Muscle of back (tissue), 13 donors: ENCODE measurements at places on chromosomes 16 and 17. TPM values are rescaled to one million over a fixed set of nuclear protein-coding genes. Genes with fewer than 3 reads are reported as not detected.

DNA sequence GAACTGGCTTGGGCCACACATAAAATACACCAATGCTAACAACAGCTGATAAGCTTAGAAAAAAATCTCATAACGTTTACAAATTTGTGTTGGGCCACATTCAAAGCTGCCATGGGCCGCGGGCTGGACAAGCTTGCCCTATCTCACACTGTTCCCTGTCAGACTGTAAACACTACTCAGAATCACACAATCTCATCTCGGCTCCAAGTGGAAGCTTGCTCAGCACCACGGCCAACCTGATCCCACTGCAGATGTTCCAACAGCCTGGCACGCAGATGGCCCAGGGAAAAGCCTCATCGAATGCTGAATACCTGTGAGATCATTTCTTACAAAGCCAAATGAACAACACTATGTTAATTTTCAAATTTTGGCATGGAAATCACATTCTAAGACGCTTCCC is 125.8 kb downstream of the ANKRD11 start:
- no peak for DNase-seq

The PRSS33 gene
- not detected for polyA plus RNA-seq

- no peak for DNase-seq
Measured at GRCh38 chr17:1977583-1978395, 47.3 kb downstream of the RTN4RL1 start.

DNA sequence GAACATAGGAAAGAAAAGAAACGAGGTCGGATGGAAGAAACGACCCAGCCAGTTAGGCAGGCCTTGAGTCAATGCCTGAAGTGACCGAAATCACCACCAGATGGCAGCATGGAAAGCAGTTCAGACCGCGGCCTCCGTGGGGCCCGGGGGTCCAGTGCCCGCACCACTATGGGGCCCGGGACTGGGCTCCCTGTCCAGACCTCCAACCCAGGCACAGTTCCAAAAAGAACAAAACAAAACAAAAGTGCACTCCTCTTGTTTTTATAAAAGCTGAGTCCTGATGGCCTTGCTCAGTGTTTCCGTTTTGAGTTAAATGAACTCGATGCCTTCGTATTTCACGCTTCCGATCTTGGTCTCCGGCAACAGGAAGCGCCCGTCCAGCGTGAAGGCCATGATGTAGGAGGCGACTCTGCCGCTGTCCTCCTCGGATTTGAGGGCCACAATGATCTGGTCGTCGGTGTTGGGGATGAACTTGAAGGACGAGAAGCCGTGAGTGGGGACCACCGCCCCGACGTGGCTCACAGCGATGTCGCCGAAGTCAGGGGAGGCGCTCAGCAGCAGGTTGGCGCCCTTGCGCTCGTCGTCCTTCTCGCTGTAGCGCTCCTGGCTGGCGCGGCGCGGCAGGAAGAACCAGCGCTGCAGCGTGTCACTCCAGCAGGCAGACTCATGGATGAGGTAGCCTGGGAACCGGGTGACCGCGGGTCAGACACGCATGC is 13.7 kb upstream of the LGALS3BP start:
- DNase-seq = no peak

- no peak for DNase-seq
Measured at GRCh38 chr17:9104370-9105041, 83.2 kb downstream of the NTN1 start.

GRCh38 chr16:59907611-59908010 is 1173.5 kb upstream of the GOT2 start:
- no peak for DNase-seq

GRCh38 chr16:49704586-49705155 is 151.2 kb downstream of the ZNF423 start:
- no peak for DNase-seq

DNA sequence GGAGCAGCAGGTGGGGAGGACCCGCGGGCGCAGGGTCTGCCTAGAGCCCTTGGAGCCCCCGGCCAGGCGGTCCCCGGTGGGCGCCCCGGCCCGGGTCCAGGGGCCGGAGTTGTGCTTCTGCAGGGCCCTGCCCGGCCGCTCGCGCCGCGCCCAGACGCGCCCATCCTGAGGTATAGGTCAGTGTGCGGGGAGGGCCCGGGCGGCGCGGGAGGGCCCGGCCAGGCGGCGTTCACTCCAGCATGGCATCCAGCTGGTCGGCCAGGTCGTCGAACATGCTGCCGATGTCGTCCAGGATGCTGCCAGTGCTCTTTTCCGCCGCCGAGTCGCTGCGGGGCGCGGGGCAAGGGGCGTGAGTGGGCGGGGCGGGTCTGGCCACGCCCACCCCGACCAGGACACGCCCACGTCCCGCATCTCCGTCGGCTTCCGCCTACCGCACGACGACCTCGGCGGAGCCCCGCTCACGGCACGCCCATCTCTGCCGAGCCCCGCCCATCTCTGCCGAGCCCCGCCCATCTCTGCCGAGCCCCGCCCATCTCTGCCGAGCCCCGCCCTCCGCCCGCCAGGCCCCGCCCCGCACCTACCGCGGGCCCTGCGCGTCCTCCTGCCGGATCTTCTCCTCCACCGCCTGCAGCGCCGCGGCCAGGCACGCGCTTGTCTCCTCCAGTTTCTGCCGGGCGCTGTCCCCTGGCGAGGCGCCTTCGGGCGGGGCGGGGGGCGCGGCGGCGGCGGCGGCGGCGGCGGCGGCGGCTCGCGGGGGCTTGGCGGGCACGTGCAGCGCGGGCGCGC is 17.9 kb downstream of the CASKIN1 start:
- DNase-seq = no peak

DNA sequence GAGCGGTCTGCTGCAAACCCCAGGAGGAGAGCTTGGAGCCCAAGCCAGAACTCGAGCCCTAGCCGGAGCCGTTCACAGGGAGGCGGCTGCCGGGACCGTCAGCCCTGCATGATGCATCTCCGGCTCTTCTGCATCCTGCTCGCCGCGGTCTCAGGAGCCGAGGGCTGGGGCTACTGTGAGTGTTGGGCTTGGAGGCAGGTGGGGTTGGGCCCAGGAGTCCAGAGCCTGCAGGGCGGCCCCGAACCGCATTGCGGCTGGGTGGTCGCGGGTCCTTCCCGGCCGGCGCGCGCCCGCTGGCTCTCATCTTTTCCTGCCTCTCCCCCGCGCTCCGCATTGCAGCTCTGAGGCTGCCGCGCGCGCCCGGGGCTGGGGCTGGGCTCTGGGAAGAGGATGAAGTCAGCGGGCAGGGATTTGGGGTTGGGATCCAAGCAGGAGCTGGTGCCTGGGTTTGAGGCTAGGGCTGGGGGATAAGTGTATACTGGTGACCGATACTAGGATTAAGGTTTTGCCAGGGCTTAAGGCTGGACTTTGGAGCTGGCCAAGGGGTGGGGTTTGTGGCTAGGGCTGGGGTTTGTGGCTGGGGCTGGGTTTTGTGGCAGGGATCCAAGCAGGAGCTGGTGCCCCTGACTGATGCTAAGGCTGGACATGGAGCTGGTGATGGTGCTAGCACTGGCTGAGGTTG is 532 bp downstream of the CNTNAP1 start:
- peak; percentile 66 for DNase-seq

GRCh38 chr17:8997994-8998628 is 23.2 kb upstream of the NTN1 start:
- DNase-seq = no peak

GRCh38 chr17:27649929-27650328 is 18.9 kb downstream of the LGALS9 start:
- DNase-seq = no peak

The OR1F1 gene
- polyA plus RNA-seq = not detected

The MSLN gene
- polyA plus RNA-seq = 0.62 TPM

DNA sequence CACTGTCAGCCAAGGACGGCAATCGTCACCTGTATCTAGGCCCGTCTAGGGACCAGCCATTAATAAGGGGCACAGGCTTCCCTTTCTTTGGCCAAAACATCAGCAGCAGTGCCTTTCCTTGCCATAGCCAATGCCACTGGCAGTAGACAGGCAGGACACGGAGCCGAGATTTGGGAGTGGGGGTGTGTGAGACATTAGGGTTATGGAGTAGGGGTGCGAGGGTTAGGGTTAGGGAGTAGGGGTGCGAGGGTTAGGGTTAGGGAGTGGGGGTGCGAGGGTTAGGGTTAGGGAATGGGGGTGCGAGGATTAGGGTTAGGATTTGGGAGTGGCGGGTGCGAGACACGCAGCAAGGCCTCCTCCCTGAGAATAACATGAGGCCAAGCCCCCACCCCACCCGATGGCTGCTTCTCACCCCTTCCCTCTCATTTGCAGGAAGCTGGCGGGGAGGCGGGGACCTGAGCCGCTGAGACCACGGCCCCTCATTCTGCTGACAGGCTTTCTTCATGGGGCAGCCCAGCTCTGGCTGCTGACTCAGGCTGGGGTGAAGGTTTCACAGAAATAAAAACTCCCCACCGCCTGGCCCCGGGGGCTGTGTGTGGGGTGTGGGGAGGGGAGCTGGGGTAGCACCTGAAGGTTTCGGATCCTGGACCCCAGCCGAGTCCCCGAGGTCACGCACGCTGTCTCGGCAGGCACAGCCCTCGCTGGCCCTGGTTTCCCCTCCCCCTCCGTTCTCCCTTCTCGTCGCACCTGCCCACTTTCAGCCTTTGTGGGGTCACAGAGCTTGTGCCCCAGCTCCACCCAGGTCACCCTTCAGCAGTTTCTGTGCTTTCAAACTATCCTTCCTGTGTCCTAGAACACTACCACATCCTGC is 93.8 kb downstream of the PGS1 start:
- DNase-seq = no peak

GRCh38 chr16:88593489-88593888 is 23.3 kb downstream of the ZC3H18 start:
- no peak for DNase-seq

GRCh38 chr17:82806645-82807044 is 33.2 kb downstream of the ZNF750 start:
- no peak for DNase-seq

GRCh38 chr16:69239851-69240250 is 52.9 kb downstream of the SNTB2 start:
- peak; percentile 33 for DNase-seq

GRCh38 chr16:11333702-11334101 is 11.6 kb upstream of the RMI2 start:
- DNase-seq = no peak

- no peak for DNase-seq
Measured at GRCh38 chr16:3510416-3510815, 9.6 kb downstream of the CLUAP1 start.

DNA sequence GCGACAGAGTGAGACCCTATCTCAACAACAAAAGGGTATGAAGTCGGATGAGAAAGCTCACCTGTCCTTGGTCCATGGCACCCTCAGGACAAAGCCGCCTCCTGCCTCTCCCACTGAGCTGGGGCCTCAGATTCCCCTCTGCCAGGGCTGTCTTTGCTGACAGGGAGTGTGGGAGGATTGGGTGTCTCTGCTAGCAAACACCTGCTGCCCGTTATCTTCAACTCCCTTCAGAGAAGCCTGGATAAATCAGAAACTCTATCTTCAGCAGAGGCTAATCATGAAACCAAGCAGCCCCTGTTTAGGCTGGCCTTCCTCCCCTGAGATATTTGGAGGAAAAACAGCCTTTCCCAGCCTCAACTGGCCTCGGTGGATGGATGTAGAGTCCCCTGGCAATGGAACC is 36.3 kb upstream of the CDH1 start:
- no peak for DNase-seq

- DNase-seq = no peak
Measured at GRCh38 chr17:44487170-44487569, 16.0 kb downstream of the GPATCH8 start.

The KCNAB3 gene
- 5.0 TPM for polyA plus RNA-seq

DNA sequence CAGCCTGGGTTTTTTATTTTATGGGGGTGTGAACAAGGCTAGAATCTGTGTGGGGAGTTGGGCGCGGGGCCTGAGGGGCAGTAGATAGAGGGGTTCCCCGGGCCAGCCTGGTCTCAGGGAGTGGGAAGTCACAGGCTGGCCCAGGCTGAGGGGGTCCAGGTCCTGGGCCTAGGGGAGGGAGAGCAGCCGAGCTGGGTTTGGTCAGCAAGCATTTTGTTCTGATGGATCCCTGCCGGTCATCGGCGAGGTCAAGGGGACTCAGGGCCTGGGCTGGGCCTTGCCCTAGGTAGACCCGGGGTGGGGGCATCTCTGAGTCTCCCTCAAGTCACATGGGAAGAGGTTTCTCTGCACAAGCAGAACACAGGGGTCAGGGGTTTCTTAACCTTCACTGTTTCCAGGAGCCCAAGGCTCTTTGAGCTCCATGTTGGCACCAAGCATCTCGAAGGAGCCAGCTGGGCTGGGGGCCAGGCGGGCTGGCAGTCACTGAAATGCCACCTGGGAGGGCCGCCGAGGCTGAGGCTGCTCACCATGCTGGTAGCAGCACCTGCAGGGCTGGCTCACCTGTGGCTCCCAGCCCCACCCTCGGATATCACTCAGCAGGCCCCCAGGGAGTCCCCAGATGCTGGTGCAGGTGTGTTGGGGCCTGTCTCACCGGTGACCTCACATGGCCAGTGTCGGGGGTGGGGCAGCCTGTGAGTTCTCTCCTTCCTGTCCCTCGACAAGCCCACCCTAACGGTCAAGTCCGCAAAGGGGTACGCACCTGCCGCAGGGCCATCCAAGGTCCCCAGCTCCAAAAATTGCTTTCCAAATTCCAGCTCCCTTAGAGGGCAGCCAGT is 41.0 kb downstream of the SLC7A5 start:
- DNase-seq = no peak

- DNase-seq = no peak
Measured at GRCh38 chr17:34389126-34389750, 26.2 kb upstream of the CCL1 start.

GRCh38 chr17:7716901-7717755 is at the start of gene DNAH2:
TSS of gene DNAH2 (plus strand) at chr17:7717744. CDS start at chr17:7719735, 1,991 bp downstream.
- peak; percentile 86 for DNase-seq

GRCh38 chr17:62206550-62206949 is 141.5 kb upstream of the MED13 start:
- DNase-seq = no peak

The CRISPLD2 gene
- 8.8 TPM for polyA plus RNA-seq

DNA sequence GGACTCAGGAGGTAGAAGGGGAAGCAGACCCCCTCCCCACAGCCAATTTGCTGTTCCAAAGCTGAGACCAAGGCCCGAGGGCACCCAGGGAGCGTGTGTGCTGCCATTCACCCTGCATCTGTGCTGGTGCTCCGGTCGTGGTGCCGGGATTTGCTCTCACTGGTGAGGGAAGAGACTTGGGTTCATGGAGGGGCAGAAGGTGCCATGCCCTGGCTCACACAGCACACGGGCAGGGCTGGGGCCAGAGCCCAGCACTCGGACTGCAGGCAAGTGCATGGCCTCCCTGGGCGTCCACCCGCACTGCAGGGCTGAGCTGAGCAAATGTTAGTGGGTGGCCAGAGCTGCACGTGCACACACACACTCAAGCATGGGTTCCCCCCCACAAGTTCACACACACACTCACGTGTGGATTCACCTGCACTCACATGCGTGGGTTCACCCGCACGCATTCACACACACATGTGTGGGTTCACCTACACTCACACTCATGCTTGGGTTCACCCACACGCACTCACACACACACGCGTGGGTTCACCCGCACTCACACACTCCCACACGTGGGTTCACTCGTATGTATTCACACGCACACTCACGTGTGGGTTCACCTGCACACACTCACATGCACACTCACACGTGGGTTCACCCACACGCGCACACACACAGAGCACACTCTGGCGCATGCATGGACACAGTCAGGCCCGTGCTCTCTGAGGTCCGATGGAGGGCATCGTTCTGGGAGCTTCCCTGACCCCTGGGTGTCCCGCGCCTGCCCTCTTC is 57.0 kb upstream of the CBFA2T3 start:
- DNase-seq = no peak
